ENCODE measurements at places on chromosomes 5 and 9.

DNA sequence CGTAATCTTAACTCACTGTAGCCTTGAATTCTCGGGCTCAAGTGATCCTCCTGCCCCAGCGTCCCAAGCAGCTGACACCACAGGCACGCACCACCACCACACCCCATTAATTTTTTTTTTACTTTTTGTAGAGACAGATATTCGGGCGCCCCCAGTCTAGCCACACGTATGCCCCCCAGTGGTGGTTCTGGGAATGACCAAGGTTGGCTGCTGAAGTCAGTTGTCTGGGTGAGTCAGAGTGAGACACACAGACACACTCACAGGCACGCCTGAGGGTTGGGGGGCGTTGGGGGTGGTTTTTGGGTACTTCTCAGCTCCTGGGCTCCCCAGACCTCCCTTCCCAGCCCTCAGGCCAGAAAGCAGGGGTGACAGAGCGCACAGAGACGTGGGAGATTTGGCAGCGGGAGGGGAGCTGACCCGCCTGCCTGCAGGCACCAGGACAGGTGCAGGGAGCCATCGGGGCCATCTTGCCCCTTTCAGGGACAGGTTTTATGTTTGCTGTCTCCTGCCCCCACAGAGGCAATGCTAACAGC, 4.2 kb upstream of the ENTPD8 start:
- peak; percentile 90 for DNase-seq

DNA sequence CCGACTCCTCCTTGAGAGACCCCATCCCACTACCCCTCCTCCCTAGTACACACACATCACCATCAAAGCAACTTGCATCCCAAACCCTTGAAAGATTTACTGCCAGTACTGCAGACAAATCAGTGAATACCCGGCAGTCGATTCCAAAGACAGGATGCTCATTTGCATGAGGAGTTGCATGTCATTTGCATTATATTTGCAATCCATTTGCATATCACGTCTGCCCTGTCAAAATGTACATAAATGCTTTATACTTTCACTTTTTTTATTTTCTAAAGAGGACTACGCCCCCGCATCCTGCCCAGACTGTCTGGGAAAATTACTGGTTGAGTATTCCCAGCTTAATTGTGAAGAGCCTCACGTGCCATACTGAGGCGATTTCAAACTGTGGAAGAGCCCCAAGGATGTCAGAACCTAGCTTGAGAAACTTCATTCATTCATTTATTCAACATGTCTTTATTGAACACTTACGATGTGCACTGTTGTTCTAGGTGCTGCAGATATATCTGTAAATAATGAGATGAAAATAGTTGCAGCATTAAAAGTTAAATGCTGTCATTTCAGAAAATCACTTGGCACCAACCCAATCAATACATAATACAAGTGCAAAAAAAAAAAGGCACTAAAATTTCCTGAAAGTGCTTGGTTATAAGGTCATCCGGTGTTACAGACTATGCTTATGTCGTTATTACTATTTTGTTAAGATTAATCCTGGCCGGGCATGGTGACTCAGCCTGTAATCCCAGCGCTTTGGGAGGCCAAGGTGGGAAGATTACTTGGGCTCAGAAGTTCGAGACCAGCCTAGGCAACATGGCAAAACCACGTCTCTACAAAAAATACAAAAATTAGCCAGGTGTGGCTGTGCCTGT, 17.2 kb upstream of the SIL1 start:
- DNase-seq, result no peak

DNA sequence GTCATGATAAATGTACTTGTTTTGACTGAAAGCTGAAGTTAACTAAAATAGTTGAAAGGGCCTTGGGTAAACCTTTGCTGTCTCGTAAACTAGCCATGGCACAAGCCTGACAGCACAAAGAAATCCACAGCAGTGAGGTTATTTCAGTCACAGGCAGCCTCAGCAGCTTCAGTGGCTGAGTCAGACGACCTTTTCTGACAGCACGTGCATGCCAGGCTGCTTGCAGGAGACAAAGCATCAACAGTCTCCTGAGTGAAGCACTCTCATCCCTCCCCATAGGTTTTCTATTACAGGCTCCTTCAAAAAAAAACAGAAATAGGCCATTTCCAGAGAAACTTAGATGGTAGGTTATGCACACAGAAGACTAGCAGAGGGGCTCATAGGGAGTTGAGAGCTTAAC, 34.6 kb downstream of the OXCT1 start:
- DNase-seq, result peak; percentile 70

GRCh38 chr5:138752341-138752950, 779 bp upstream of the CTNNA1 start:
- peak; percentile 19 for DNase-seq

- DNase-seq, result no peak
Measured at GRCh38 chr5:127863610-127864395, 160.6 kb downstream of the CCDC192 start.

DNA sequence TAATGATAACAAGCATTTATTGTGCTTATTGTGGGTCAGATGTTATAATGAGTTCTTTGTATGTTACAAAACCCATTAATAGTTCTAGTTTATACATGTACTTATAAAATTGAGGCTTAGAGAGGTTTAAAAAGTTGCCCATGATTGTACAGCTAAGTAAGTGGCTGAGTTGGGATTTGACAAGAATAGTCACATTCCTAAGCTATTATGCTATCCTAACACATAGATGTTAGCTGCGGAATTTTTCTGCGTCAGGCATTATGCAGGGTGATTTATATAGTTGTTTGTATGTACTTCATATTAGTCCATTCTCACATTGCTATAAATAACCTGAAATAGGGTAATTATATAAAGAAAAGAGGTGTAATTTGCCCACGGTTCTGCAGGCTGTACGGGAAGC, 12.5 kb downstream of the COMMD10 start:
- no peak for DNase-seq

DNA sequence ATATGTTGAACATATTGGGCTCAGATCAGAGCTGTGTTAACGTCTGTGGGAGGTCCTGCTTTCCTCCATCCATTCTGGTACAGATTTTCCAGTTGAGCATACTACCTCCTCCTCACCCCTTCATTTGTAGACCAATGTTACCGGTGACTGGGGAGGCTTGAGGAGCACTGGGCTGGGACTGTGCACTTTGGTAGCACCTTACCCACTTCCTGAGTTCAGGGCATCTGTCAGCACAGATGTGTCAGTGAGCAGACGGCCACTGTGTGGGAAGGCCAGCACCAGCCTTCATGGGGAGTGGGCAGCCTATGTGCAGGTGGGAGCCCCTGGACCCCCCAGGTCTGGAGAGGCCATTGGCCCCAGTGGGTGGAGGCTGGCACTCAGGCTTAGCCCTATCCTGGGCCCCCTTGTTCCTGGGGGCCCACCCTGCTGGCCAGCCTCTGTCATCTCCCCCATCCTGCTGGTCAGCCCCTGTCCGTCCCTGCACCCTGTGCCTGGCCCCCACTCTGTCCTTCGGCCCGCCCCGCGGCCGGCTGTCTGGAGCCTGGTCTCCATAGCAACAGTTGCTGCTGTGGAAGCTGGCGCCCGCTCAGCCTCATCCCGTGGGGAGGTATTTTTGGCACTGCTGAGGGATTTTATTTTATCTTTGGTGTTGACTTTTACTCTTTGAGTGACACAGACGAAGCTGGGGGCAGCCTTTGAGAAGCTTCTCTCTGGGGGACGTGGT, 21.3 kb downstream of the WNK2 start:
- DNase-seq, result peak; percentile 95

- DNase-seq, result no peak
Measured at GRCh38 chr9:107226421-107226820, 56.7 kb upstream of the RAD23B start.

GRCh38 chr5:108560581-108560980, 178.7 kb upstream of the FBXL17 start:
- peak; percentile 31 for DNase-seq

- peak; percentile 33 for DNase-seq
Measured at GRCh38 chr9:114287001-114287762, 35.7 kb upstream of the ORM1 start.

DNA sequence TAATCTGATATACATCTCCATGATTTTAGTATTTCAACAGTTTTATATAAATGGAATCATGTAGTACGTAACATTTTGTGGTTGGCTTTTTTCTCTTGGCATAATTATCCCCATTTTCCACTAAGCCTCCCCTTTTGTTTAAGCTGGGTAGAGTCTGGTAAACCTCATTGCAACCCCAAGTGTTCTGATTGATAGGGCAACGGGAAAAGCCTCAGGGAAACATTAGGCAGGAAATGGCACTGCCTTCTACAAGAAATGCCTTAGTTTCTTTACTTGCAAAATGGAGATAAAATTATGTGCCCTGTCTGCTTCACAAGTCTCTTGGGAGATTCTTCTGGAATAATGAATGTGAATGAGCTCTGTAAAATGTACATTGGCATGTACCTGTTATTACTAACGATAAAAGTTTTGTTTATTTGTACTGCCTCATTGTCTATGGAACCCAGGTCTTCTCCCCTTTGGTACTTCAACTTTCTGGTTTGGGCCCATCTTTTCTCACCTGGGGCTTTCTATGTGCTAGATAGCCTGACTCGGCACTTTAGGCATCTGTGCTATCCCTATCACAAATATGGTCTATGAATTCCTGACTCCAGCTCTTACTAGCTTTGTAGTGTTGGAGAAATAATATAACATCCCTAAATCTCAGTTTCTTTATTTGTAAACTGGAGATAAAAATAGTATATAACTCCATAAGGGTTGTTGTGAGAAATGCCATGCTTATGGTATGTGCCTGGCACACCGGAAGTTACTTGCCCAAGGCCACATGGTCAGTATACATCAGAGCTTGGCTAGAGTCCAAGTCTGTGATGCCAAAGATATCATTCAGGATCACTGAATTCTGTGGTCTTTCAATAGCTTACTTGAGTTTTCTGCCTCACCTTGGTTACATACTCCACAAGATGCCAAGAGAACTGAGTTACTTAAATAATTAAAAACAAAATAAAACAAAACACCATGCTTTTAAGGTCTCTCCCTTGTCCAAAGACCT, 48.2 kb upstream of the ZNF169 start:
- DNase-seq, result no peak

DNA sequence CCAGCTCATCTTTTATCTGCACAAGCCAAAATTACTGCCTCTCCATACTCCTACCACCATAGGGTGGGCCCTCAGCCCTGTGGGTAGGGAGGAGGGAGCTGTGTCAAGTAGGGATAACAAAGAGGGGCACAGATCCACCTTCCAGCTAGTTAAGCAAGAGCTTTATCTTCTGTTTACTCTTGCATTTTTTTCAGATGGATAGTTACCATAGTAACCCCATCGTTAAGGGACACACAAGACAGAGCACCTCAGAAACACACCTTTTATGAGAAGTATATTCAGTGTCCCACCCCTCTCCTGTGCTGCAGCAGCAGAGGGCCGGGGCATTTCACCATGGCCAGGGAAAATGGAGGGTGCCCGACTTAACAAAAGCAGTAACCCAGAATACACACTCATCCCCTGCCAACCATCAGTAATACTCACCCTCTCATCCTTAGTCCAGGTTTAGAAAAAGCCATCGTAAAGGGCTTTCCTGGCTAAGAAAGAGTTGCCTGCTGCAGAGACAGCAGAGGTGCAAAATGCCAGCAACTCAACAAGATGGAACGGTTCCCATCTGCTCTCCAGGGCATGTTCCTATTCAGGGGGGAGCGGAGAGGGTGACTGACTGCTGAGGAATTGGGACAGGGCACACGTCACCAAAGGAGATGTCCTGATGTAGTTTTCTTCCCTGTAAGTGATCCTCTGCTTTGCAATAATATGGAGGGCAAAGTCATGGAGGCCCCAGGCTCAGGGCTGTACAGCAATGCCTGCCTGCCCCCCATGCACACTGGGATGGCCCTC, 25.1 kb downstream of the MACROH2A1 start:
- peak; percentile 63 for DNase-seq

GRCh38 chr9:130728721-130729120, 35.1 kb downstream of the EXOSC2 start:
- DNase-seq, result no peak

- DNase-seq, result no peak
Measured at GRCh38 chr9:101628173-101628572, 33.4 kb upstream of the PPP3R2 start.

DNA sequence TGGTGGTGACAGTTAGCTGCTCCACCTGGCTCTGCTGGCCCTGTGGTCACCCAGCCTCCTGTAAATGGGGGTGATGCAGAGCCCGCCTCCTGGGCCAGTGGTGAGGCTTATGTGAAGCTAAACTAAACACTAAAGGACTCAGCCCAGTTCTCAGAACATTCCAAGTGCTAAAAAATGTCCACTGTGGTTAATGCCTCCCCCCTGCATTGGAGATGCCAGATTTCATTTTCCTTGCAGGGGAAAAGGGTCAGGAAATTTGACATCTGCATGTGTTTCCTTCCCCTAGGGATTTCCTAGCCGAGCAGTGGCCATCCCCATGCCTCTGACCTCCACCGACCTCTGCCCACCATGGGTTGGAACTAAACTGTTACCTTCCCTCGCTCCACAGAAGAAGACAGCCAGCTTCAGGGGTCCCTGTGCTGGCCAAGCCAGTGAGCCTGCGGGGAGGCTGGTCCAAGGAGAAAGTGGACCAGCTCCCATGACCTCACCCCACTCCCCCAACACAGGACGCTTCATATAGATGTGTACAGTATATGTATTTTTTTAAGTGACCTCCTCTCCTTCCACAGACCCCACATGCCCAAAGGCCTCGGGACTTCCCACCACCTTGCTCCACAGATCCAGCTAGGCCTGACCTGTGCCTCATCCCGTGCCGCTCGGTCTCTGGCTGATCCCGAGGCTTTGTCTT, 13.0 kb downstream of the CD74 start:
- no peak for DNase-seq

All from right cardiac atrium (tissue), 5 donors.